M059J (cell line): ENCODE measurements at places on chromosomes 11 and 22.

DNA sequence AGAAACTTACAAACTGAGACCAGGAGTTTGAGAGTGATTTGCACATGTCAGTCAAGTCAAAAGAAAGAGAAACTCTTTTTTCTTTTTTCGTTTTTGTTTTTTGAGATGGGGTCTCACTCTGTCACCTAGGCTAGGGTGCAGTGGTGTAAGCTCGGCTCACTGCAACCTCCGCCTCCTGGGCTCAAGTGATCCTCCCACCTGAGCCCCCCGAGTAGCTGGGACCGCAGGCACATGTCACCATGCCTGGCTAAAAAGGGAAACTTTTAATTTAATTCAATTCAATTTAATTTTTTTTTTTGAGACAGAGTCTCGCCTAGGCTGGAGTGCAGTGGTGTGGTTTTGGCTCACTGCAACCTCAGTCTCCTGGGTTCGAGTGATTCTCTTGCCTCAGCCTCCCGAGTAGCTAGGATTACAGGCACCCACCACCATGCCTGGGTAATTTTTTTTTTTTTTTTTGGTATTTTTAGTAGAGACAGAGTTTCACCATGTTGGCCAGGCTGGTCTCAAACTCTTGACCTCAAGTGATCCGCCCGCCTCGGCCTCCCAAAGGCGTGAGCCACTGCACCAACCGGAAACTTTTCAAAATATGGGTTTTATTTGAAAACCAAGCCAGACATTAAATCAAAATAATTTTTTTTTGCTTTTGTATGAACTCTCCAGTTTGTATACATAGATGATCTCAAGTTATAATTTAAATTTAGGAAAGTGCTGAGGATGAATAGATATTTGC lies 9.9 kb downstream of the UCP3 start:
- DNase-seq = no peak

GRCh38 chr11:15903246-15903645 lies 453.1 kb downstream of the SOX6 start:
- peak; percentile 41 for DNase-seq

- DNase-seq = peak; percentile 71
Measured at GRCh38 chr11:34161812-34162492, 56.5 kb downstream of the NAT10 start.

DNA sequence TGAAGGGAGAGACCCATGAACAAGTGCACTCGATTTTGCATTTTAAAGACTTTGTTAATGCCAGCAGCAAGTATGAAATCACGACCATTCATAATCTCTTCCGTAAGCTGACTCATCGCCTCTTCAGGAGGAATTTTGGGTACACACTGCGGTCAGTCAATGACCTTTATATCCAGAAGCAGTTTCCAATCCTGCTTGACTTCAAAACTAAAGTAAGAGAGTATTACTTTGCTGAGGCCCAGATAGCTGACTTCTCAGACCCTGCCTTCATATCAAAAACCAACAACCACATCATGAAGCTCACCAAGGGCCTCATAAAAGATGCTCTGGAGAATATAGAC lies 5.9 kb downstream of the SERPIND1 start:
- DNase-seq = peak; percentile 3

GRCh38 chr11:65113839-65114238 lies 2.2 kb downstream of the TM7SF2 start:
- DNase-seq = no peak

- DNase-seq = no peak
Measured at GRCh38 chr11:80024119-80024518, 583.3 kb upstream of the TENM4 start.

GRCh38 chr11:126444072-126444471 lies 88.6 kb downstream of the ST3GAL4 start:
- no peak for DNase-seq

GRCh38 chr11:28674433-28675103 lies 566.4 kb downstream of the METTL15 start:
- peak; percentile 60 for DNase-seq
